ENCODE measurements at places on chromosomes 2 and 18.

DNA sequence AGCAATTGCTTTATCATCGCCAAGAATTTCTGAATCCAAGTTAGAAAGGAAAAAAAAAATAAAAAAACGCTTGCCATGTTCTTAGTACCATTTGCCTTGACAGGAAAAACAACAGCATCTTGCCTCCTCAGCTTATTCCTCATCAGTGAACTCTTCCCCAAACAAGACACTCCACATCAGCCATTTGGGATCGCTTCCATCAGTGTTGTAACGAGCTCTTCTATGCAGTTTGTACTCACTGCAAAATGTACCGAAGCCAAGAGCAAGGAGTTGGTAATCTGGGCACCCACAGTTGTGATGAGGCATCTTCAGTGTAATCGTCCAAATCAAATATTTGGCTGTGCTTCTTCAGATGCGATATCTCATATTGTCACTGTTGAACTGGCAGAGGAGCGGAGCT lies 503.7 kb downstream of the TMEM182 start:
- no peak for DNase-seq

GRCh38 chr2:101828257-101828656 lies 130.8 kb downstream of the MAP4K4 start:
- no peak for DNase-seq

- DNase-seq = no peak
These were observed 16.6 kb downstream of the RALB start for GRCh38 chr2:120269076-120269744.

- DNase-seq = no peak
These were observed 67.3 kb downstream of the ACKR3 start for GRCh38 chr2:236636714-236637470.

DNA sequence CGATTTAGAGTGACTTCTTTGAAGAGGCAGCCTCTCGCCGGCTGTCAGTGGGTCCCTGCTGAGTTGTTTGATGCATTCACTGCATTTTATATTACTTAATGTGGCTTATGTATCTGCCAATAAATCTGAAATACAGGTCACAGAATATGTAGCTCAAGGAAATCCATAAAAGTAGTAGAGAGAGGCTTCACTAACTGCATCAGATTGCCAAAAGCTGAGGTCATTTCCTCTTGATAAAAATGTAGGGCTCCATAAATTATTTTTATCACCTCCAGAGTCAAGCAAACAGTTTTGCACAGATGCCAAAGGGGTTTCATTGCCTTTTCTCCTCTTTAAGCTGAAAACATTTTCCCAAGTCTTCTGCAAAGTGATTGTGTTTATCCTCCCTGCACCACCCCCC lies 36.5 kb upstream of the CCDC93 start:
- DNase-seq = no peak

- peak; percentile 7 for DNase-seq
These were observed 87.9 kb downstream of the UGGT1 start for GRCh38 chr2:128178650-128179460.

- no peak for DNase-seq
These were observed 4.2 kb downstream of the RPRM start for GRCh38 chr2:153474407-153474806.

- no peak for DNase-seq
These were observed 197.5 kb downstream of the LTBP1 start for GRCh38 chr2:33144243-33144642.

DNA sequence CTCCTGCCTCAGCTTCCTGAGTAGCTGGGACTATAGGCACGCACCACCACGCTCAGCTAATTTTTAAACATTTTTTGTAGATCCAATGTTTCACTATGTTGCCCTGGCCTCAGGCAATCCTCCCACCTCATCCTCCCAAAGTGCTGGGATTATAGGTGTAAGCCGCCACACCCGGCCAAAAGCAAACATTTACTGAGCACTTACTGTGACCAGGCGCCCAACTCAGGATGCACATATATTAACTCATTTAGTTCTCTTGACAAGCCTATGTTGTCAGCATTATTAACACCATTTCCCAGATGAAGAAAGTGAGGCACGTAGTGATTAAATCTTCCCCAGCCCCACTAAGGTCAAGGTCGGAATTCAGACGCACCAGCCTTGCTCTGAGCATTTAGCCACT lies 41.1 kb downstream of the TMEM37 start:
- DNase-seq = no peak

- DNase-seq = no peak
These were observed 242.5 kb downstream of the CYP26B1 start for GRCh38 chr2:71905205-71905604.

GRCh38 chr18:9417073-9417851 lies 58.1 kb upstream of the RALBP1 start:
- DNase-seq = no peak

DNA sequence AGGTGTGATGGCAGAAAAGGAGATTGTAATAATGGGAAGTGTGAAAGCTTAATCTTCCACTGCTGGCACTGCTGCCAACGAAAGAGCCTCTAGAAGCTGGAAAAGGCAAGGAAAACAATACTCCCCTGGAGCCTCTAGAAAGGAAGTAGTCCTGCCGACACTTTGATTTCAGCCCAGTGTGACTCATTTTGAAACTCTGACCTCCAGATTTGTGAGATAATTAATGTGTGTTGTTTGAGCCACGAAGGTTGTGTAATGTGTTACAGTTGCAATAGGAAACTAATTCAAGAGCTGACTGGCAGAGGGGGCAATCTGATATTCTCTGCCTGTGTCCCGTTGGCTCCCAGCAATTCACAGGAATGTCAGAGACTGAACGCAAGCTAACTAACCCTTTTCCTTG lies 219.2 kb upstream of the UBE2E3 start:
- DNase-seq = no peak

- DNase-seq = no peak
These were observed 224.9 kb downstream of the ASXL3 start for GRCh38 chr18:33802955-33803354.

DNA sequence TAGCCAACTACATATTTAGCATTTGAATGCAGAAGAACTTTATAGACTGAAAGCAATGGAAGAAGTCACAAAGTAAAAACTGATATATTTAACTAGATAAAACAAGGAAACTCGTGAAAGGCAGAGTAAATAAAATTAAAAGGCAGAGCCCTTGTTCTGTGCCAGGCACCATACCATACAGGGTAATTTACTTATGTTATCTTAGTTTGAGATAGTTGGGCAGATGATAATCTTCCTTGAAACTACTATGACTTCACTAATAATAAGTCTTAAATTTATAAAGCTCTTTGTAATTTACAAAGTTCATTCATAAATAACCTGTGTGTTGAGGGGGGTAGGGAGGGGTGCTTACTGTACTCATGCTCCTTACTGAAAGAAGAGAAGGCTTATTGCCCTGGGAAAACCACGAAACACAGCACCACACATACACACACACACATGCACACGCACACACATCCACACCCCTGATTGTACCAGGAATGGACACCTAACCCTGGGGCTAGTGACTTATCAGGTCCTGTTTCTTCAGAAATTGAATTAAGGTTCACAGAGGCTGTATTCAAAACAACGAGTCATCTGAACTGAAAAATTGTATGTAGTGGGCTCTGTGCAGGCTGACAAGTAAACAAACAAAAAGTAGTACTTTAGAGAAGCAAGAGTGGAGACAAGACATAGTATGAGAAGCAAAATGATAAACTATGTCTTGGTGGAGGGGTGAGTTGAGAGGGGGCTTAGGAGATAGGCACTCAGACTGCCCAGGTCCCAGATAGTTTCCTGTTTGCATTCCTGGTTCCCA lies 38.1 kb downstream of the AGFG1 start:
- no peak for DNase-seq

- DNase-seq = no peak
These were observed 175.6 kb downstream of the GLI2 start for GRCh38 chr2:120910956-120911951.

GRCh38 chr2:158184001-158184400 lies 82.3 kb downstream of the UPP2 start:
- no peak for DNase-seq

DNA sequence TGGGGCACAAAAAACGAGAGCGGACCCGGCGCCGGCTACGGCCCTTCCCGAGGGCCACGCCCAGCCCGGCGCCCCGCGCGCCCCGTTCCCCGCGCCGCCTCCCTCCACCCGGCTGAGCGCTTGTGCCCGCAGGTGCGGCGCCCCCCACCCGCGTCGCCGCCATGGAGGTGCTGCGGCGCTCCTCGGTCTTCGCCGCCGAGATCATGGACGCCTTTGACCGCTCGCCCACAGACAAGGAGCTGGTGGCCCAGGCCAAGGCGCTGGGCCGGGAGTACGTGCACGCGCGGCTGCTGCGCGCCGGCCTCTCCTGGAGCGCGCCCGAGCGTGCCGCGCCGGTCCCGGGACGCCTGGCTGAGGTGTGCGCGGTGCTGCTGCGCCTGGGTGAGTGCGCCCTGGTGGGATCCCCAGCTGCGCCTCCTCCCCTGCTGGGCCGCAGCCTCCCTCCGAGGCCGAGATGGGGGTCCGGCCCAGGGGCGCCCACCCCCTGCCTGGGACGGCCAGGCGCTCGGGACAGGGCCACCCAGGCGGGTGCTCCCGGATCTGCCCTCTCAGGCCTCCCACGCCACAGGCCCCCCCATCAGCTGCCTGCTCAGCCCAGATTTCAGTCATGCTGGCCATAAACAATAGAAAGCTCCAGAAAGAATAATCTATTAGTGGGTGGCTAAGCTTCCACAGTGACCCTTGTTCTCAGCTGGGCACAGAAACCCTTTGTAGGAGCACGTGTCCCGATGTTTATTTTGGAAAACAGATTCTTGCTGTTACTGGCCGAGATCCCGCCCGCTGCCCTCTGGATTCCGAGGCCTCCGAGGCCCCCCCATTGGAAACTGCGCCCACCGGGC lies 997 bp downstream of the BOK start:
- no peak for DNase-seq

GRCh38 chr2:30561349-30561748 lies 114.3 kb downstream of the LCLAT1 start:
- DNase-seq = no peak

DNA sequence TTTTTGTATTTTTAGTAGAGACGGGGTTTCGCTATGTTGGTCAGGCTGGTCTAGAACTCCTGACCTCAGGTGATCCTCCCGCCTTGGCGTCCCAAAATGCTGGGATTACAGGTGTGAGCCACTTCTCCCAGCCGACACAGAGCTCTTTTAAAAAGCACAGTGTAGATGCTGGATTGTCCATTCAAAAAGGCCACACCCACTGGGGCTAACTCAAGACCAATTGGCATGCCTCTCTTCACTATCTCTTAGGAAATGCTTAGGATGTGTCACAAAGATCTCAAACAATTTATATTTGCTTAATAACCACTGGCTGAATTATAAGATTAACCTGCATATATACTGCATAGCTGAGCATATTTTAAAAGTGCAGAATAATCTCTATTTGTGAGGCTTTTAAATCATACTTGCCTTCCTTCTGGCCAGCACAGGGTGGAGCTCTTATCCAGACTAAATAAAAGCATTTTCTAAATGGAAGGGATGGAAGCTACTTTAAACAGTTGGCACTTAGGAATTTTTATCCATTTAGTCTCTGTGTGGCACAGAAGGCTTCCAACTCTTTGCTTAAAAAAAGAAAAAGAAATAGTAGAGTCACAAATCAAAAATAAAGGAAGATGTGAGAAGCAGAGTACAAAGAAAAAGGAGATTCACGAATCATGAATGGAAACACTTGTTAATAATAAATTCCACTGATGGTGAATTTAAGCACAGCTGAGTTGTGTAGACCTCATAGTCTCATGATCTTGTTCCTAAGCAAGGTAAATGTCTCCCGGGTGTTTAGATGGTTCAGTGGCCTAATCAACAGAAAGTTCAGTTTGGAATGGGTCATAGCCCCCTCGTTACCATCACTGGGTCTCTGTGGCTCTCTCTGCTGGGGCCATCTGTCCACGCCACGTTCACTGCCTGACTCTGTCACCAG lies 22.4 kb downstream of the CRYGD start:
- DNase-seq = no peak

- no peak for DNase-seq
These were observed 96.7 kb downstream of the GALR1 start for GRCh38 chr18:77346208-77346810.

GRCh38 chr2:100451092-100451491 lies 19.2 kb upstream of the NMS start:
- DNase-seq = no peak

DNA sequence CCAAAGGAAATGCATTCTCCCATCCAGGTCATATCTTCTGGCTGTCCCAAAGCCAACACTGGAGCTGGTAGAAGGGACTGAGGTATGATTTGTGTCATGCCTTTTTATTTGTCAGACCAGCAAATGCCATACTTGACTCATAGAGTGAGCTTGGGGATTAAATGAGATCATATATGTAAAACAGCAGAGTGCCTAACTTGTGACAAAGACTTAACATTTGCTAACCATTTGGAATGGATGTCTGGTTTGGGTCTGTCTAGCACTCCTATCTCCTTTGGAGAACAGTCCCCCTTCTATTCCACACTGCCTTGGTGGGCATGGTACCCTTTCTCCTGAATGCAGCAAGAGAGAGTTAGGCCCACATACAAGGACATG lies 128.5 kb upstream of the LGALSL start:
- no peak for DNase-seq

GRCh38 chr2:4938206-4938605 lies 754.0 kb upstream of the SOX11 start:
- DNase-seq = no peak

DNA sequence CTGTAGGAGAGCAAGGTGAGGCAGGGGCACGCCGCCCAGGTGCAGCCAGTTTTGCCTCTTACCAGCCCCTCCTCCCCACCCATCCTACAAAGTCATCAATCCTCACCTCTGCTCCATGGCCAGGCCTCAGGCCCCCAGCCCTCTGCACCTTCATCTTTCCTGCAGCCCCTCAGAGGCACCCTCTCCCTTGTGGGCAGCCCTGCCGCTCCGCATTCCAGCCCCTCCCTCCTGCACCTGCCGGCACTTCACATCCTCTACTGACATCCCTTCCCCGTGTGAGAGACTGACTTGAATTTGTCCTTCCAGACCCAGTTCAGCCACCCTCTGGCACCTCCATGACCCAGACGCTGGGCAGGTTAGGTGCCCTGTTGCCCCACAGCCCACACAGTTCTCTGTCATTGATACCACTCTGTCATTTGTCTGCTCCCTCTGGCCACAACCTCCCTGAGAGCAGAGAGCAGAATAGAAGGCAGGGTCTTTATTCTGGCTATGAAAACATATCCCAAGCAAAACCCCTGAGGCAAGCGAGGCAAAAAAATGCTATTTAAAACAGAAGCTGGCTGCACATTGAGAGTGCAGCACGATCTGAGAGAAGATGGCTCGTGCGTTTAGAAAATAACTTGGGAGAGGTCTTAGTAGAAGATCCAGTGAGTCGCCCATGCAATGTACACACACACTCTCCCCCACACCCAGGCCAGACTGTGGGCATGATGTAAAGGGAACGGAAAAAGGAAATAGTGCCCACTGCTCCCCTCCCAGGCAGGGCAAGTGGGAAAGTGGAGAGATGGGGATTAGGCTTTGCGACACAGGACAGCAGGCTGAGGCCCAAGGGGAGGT lies 25.9 kb downstream of the SDC1 start:
- DNase-seq = no peak

- DNase-seq = no peak
These were observed 1.1 kb downstream of the DCC start for GRCh38 chr18:52341103-52341432.

DNA sequence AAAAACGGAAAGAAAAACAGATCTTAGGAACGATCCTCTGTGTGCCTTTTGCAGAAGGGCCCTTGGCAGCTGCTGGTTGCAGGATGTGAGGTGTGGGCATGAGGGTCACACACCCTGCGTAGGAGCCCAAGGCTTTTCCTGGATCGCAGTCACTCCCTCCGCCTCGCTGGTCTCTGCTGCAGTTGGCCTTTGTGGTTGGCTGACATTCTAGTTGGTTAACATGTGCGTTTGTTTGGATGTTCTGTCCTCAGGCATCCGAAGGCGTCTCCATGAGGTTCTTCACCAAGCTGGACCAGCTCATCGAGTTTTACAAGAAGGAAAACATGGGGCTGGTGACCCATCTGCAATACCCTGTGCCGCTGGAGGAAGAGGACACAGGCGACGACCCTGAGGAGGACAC lies 61.7 kb downstream of the INPP5D start:
- DNase-seq = no peak
